ENCODE measurements at places on chromosomes 1 and 21. TPM values are rescaled to one million over a fixed set of nuclear protein-coding genes. Genes with fewer than 3 reads are reported as not detected.

The C4BPA gene
- not detected for total RNA-seq

GRCh38 chr1:224380003-224380402, 23.3 kb downstream of the CNIH4 start:
- DNase-seq, result no peak

DNA sequence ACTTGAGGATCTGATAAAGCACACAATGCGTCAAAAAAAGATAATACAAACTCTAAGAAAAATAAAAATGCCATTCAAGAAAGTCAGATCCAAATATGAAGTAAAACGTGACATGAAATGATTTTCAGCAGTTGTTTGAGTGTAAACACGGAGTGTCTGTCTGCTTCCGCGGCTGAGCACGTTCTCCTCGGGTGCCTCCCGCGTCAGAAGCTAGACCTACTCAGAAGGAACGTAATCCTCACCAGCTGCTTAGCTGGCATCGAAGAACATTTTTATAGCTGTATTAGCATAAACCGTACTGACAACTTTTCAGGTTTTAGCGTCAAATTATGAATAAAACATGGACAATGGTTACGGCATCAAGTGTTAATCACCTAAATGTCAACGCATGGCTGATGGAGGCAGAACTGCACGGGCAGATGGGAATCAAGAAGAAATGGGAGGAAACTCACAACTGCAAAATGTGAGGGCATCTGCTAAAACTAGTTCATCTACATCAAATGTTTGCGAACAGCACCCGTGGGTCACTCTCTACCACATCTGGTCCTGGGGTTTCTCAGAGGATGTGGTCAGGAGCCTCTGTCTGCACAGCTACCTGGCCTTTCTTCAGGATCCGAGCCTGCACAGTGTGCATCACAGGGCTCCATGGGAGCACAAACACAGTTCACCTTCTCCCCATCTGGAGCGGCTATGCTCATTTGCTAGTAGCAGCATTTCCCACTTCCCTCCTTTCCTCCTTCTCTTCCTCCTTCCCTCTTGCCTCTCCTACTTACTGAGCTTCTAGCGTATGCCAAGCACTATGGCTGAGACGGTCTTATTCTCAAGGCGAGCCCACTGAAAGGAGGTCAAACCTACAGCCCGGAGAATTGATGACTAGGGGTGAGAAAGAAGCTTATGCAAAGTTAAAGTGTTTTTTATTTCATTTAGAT, 40.0 kb downstream of the RCAN1 start:
- DNase-seq, result peak; percentile 54

DNA sequence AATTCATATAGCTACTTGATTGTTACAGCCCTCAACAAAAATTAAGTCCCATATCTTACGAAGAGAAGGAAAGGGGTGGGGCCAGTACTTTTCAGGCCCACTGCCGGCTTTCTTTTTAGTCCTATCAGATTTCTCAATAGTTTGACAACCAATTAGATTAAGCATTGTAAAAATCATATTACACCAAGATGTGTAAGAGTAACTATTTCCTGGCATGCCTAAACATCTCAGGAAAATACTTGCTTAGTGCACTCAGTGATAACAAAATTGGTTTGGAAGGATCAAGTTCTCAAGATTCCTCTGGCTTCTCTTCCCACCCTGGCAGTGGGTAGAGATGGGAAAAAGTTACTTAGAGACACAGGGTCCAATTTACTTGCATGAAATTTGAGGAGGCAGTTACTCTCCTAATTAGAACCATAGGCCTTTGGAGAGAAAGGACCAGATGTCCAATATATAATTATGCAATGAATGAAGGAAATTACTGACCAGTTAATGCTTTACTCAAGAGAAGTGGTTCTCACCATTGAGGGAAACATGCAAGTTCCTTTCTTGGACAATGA, 30.1 kb downstream of the STPG1 start:
- no peak for DNase-seq

DNA sequence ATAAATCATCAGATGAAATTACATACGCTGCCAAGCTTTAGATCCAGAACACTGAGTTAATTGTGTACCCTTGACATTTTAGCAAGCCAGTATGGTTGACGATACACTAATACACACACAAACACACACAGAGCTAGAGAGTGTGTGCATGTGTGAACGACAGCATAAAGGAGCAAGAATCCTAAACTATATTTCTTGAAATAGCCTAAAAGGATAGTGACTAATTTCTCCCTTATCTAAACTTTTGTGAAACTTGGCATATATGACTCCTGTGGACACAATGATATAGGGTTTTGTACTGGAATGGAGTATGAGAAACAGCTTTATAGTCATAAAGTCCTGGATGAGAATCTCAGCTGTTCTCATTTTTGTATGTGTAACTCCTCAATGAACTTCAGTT, 65.1 kb upstream of the DMRTA2 start:
- DNase-seq, result no peak

Data from osteocyte (in vitro differentiated cells).